ENCODE measurements at places on chromosomes 2 and 18. TPM values are rescaled to one million over a fixed set of nuclear protein-coding genes. Genes with fewer than 3 reads are reported as not detected.

RBKS gene
- 1.4 TPM for total RNA-seq

CFLAR gene
- 132 TPM for total RNA-seq

RAB27B gene
- 30.5 TPM for total RNA-seq

ANKRD29 gene
- 10.1 TPM for total RNA-seq

VWC2L gene
- total RNA-seq = not detected

TMEM182 gene
- total RNA-seq = 0.45 TPM

C2orf80 gene
- not detected for total RNA-seq

WDSUB1 gene
- 7.1 TPM for total RNA-seq

LINC00305 gene
- total RNA-seq = not detected

C2orf66 gene
- not detected for total RNA-seq

C18orf54 gene
- total RNA-seq = 0.34 TPM

TRABD2A gene
- total RNA-seq = 0.76 TPM

KHK gene
- 1.5 TPM for total RNA-seq

FAM228A gene
- 0.19 TPM for total RNA-seq

RSAD2 gene
- total RNA-seq = 0.15 TPM

FABP1 gene
- total RNA-seq = not detected

IL18RAP gene
- 0.61 TPM for total RNA-seq

FBXO15 gene
- 0.32 TPM for total RNA-seq

MOGAT1 gene
- total RNA-seq = not detected

POTEI gene
- not detected for total RNA-seq

NYAP2 gene
- total RNA-seq = 0.09 TPM

SP110 gene
- total RNA-seq = 21.7 TPM

AMER3 gene
- total RNA-seq = not detected

FAM117B gene
- total RNA-seq = 15.6 TPM

INHA gene
- not detected for total RNA-seq

IL36B gene
- 1.5 TPM for total RNA-seq

MARCHF4 gene
- not detected for total RNA-seq

GRHL1 gene
- total RNA-seq = 112 TPM

CCT7 gene
- 149 TPM for total RNA-seq

DARS1 gene
- 104 TPM for total RNA-seq

CYP20A1 gene
- total RNA-seq = 26.7 TPM

FN1 gene
- total RNA-seq = 170 TPM

SKA1 gene
- total RNA-seq = 6.0 TPM

WNT10A gene
- 13.9 TPM for total RNA-seq

AQP12A gene
- not detected for total RNA-seq

REG3A gene
- not detected for total RNA-seq

AQP12B gene
- not detected for total RNA-seq

ALPG gene
- total RNA-seq = not detected

METAP1D gene
- 7.1 TPM for total RNA-seq

IL36A gene
- total RNA-seq = 54.9 TPM

RAB6D gene
- total RNA-seq = 0.15 TPM

CENPA gene
- 6.5 TPM for total RNA-seq

MYOM1 gene
- total RNA-seq = 0.23 TPM

ATOH8 gene
- 12.1 TPM for total RNA-seq

Data from esophagus squamous epithelium (tissue), 5 donors.